ENCODE measurements at places on chromosomes 3 and 15.

DNA sequence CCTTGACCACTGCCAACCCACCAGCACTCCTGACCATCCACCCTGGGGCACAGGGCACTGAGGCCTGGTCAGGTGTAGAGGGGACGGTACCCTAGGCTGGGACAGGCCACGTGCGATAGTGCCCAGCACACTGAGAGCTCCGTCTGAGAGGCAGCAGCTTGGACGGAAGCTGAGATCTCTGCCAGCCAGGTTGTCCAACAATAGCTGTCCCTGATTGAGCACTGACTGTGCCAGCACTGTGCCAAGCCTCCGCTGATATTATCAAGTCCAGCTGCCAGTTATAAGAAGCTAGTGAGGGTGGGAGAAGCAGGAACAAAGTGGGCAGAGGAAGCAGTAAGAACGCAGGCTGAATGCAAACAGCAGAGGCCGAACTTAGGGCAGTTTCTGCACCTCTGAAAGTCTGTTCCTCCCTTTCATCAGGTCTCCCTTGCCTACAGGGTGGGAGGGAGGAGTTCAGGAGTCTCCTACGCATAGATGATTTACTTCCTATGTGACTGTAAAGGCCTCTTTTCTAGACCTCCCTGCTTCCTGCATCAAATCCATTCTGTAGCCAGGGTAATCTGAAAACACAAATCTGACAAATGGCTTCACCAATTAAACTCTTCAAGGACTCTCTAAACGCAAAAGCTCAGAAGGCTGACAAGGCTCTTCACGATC, 29.7 kb downstream of the MRPS11 start:
- DNase-seq, result no peak

- no peak for DNase-seq
These were observed 75.7 kb downstream of the TMEM266 start for GRCh38 chr15:76135516-76135915.

DNA sequence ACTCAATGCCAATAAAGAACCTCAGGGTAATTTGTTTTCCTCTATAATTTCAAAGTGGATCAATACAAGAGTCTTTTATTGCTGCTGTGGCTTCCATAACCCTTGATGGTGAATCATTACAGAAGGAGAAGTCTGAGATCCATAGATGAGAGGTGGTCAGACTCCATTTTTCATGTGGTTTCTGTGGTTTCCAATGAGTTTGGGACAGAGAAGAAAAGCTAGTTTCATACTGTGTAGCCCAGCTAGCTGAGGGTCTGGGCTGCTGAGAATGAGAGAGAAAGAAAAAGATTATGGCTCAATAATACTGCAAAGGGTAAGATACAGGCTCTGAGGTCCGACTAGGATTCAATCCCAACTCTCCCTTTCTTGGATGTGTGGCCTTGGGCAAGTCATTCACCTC, 180.6 kb upstream of the LRRN1 start:
- DNase-seq, result no peak

GRCh38 chr15:51580982-51581381, 41.6 kb downstream of the DMXL2 start:
- no peak for DNase-seq

DNA sequence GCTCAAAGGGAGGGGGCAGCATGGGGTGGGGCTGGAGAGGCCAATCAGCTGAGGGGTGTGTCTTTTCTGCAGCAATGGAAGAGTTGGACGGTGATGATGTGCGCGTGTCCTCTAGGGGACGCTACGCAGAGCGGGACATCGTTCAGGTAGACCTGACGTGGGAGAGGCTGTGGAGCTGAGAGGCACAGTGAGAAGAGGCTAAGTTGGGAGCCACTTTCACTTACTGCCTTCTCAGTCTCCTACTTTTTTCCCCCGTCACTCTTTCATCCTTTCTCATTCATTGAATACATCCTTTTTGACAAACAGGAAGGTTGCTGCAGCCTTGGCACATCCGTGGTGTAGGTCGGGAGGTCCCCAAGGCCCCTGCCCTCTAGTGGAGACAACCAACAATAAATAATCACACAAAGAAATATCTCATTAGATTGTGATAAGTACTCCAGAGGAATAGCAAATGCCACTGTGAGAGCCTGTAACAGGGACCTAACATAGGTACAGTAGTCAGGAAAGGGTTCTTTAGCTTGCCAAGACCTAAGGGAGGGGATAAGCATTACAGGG, 4.4 kb upstream of the BRPF1 start:
- no peak for DNase-seq

All from AG04449 (cell line).